Activated T-helper 1 cell treated with anti-CD3 and anti-CD28 coated beads, Interleukin-12 subunit alpha, Interleukin-12 subunit beta, Interleukin-2, Interleukin-4 antibody, amounts not matched to agents 30 ng/mL and 10 ng/mL and 1 ng/mL, durations not matched to agents 14 hours and 24 hours and 36 hours (primary cell): ENCODE measurements at places on chromosomes 13 and 19. TPM values are rescaled to one million over a fixed set of nuclear protein-coding genes. Genes with fewer than 3 reads are reported as not detected.
A peak's percentile ranks its signal among the peaks of the same experiment; 100 is the strongest.

- no peak for DNase-seq
Observed at GRCh38 chr19:3234800-3235199, 10.3 kb downstream of the CELF5 start.

DNA sequence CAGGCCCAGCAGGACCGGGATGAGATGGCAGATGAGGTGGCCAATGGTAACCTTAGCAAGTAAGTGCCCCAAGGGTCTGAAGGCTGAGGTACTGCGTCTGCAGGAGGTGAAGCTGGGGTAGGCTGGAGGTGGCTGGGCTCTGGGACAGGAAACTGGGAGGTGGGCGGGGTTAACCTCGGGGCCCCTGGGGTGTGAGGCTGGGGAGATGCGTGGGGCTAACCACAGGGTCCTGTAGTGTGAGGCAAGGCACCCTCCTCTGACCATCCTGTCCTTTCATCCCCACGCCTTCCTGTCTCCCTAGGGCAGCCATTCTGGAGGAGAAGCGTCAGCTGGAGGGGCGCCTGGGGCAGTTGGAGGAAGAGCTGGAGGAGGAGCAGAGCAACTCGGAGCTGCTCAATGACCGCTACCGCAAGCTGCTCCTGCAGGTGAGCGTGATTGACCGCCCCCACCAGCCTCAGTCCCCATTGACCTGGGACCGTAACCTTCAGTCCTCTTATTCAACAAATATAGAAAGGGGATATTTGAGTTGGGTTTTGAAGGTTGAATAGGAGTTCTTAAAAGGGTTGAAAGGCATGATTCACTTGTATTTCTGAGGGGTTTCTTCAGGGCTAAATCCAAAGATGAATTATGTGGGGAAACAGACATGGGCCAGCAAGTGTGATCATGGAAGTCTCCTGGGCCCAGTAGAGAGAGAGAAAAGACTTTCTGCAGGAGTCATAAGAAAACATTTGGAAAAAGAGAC, 35.7 kb downstream of the KCNC3 start:
- DNase-seq, result no peak

GRCh38 chr19:54389553-54389952, 24.8 kb upstream of the LAIR1 start:
- no peak for DNase-seq

- DNase-seq, result no peak
Observed at GRCh38 chr13:51912091-51912490, 50.3 kb downstream of the CCDC70 start.

GRCh38 chr19:4172861-4173473, 9.4 kb downstream of the SIRT6 start:
- DNase-seq, result peak; percentile 66

- no peak for DNase-seq
Observed at GRCh38 chr19:45475537-45476291, 7.9 kb downstream of the FOSB start.

Gene GRIN2D
- 0.16 and 0.17 TPM in 2 replicates for total RNA-seq

DNA sequence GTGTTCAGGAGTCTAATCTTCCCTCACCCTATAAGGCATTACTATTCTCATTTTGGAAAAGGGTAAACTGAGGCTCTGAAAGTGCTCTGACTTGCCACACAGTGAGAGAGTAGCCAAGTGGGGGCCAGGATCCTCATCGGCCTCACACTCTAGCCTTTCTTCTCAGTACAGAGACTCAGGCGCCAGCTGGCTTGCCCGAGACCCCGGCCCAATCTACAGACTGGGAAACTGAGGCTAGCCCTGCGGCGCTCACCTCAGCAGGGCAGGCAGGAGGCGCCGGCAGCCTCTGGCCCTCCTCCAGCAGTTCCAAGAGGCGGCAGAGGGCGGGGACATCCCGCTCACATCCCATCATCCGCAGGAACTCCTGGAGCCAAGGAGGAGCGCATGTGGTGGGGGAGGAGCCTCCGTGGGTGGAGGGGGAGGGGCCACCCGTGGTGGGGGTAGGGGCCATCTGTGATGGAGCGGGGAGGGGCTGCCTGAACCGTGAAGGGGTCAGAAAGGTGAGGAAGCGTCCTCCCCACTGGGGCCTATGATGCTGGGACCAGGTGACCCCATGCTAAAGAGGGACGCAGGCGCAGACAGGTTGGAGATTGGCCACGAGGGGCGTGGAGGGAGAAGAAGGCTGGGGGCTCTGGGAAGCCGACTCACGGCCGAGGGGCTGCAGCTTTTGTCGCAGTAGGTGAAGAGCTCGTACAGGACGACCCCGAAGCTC, 8.7 kb upstream of the INSL3 start:
- DNase-seq, result no peak

GRCh38 chr13:100512422-100512821, 76.2 kb downstream of the GGACT start:
- DNase-seq, result no peak

DNA sequence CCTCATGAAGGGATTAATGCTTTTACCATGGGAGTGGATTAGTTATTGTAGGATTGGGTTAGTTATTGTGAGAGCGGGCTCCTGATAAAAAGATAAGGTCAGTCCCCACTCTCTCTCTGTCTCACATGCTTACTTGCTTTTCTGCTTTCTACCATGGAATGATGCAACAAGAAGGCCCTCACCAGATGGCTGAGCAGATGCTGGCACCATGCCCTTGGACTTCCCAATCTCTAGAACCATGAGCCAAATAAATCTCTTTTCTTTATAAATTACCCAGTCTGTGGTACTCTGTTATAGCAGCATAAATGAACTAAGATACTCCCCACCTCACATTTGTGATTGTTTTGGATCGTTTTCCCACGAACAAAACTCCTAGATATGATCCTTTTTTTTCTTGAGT, 353.8 kb downstream of the DNAJC15 start:
- DNase-seq, result no peak

- no peak for DNase-seq
Observed at GRCh38 chr13:110790371-110790770, 76.9 kb downstream of the ING1 start.
